ENCODE measurements at places on chromosomes 7 and 10. TPM values are rescaled to one million over a fixed set of nuclear protein-coding genes. Genes with fewer than 3 reads are reported as not detected.

PCGF5 gene
- 52.2 TPM for total RNA-seq

AOAH gene
- 4.5 TPM for total RNA-seq

LRGUK gene
- total RNA-seq = 0.15 TPM

UNCX gene
- not detected for total RNA-seq

TRPV5 gene
- total RNA-seq = not detected

OR6B1 gene
- total RNA-seq = not detected

NXPH1 gene
- total RNA-seq = not detected

MYH16 gene
- total RNA-seq = not detected

TMEM139 gene
- total RNA-seq = 1.6 TPM

KLF14 gene
- not detected for total RNA-seq

AP4M1 gene
- 13.8 TPM for total RNA-seq

FGL2 gene
- 0.86 TPM for total RNA-seq

CLCN1 gene
- not detected for total RNA-seq

VWC2 gene
- total RNA-seq = not detected

MGMT gene
- total RNA-seq = 21.1 TPM

CPXM2 gene
- not detected for total RNA-seq

MPLKIP gene
- 37.3 TPM for total RNA-seq

CYP2C19 gene
- total RNA-seq = 0.07 TPM

ANKRD1 gene
- total RNA-seq = not detected

STEAP1 gene
- not detected for total RNA-seq

RAMP3 gene
- not detected for total RNA-seq

CYP3A7 gene
- total RNA-seq = not detected

IFIT3 gene
- total RNA-seq = 3.1 TPM

BBIP1 gene
- 20.2 TPM for total RNA-seq

INHBA gene
- 0.25 TPM for total RNA-seq

MYL10 gene
- total RNA-seq = not detected

MRLN gene
- total RNA-seq = not detected

COL17A1 gene
- total RNA-seq = not detected

TSC22D4 gene
- total RNA-seq = 117 TPM

TSPAN13 gene
- total RNA-seq = 0.36 TPM

ELFN1 gene
- not detected for total RNA-seq

SMKR1 gene
- 2.2 TPM for total RNA-seq

HOGA1 gene
- total RNA-seq = not detected

C10orf105 gene
- total RNA-seq = 0.50 TPM

WEE2 gene
- not detected for total RNA-seq

EEPD1 gene
- 11.7 TPM for total RNA-seq

TAF3 gene
- 13.4 TPM for total RNA-seq

PSMG3 gene
- total RNA-seq = 24.5 TPM

PNLIPRP1 gene
- total RNA-seq = not detected

ZNF467 gene
- total RNA-seq = 1.2 TPM

IMMP2L gene
- 6.6 TPM for total RNA-seq

NRAP gene
- not detected for total RNA-seq

PLAC9 gene
- not detected for total RNA-seq

CCZ1 gene
- 82.5 TPM for total RNA-seq

HTR5A gene
- not detected for total RNA-seq
